NCI-H1105 treated with DMSO at 0.1 percent for 48 hours (cell line): ENCODE measurements at places on chromosomes 2 and 18.
A peak's percentile ranks its signal among the peaks of the same experiment; 100 is the strongest.

- no peak for DNase-seq
These were observed 4.0 kb downstream of the FLACC1 start for GRCh38 chr2:201353116-201353515.

DNA sequence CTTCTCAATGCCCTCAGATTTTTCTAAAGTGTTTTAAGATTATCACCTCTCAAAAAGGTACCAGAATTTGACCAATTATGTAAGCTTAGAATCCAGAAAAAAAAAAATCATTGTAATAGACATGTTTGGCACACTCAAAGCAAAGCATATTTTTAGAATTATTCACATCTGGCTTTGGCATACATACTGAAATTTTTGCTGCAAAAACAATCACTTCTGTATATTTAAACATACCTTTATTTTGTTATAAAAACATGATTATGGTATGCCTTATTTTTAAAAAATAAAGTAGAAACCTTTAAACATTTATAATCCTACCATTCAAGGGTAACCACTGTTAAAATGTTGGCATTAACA lies 143.3 kb downstream of the ESCO1 start:
- no peak for DNase-seq

- no peak for DNase-seq
These were observed 159.4 kb downstream of the PXDN start for GRCh38 chr2:1584691-1585485.

- DNase-seq, result no peak
These were observed 136.4 kb upstream of the COPS8 start for GRCh38 chr2:236949089-236949905.

DNA sequence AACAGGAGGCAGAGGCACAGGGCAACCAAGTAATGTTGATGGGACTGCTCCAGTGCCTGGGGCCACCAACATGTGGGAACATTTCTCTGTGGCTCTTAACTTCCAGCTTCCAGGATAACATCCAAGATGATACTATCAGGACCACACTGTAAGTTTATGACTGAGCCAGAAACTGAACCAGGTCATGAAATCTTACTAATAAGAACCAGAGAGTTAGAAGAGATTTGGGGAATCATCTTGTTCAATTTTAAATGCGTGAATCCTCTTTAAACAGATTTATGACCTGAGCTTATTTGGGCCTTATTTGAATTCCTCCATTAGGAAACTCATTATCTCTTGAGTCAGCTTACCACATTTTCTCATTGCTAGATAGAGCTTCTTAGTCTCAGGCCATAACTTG lies 45.0 kb downstream of the MAP2 start:
- no peak for DNase-seq

DNA sequence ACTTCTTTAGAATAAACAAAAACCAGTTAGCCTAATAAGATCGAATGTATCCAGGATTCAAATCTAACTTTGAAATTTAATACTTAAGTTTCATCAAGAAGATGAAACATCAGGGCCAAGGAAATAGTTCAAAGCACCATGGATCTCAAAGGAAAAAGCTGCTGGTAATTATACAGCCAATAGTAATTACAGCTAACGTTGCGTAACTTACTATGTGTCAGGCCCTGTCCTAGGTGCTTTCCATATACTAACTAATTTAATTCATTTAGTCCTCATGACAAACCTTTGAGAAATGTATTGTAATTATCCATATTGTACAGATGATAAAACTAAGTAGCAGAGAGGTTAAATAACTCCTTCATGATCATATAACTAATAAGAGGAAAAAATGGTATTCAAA lies 598.6 kb downstream of the NYAP2 start:
- DNase-seq, result no peak

DNA sequence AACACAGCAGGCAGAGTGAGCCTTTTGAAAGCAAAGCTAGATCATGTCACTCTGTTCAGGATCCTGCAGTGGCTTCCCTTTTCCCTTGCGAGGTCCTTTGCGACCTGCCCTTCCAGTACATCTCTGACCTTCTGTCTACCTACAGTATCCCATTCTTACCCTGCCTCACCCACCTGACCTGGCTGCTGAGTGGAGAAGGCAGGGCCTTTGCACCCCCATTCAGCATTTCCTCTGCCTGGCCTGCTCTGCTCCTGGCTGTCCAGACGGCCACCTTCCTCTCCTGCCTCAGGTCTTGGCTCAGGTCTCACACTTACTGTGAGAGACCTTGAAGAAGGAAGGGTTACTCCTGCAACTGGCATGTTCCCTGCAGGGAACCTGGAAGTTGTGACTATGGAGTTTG lies 77.4 kb downstream of the MAPRE2 start:
- DNase-seq, result no peak

DNA sequence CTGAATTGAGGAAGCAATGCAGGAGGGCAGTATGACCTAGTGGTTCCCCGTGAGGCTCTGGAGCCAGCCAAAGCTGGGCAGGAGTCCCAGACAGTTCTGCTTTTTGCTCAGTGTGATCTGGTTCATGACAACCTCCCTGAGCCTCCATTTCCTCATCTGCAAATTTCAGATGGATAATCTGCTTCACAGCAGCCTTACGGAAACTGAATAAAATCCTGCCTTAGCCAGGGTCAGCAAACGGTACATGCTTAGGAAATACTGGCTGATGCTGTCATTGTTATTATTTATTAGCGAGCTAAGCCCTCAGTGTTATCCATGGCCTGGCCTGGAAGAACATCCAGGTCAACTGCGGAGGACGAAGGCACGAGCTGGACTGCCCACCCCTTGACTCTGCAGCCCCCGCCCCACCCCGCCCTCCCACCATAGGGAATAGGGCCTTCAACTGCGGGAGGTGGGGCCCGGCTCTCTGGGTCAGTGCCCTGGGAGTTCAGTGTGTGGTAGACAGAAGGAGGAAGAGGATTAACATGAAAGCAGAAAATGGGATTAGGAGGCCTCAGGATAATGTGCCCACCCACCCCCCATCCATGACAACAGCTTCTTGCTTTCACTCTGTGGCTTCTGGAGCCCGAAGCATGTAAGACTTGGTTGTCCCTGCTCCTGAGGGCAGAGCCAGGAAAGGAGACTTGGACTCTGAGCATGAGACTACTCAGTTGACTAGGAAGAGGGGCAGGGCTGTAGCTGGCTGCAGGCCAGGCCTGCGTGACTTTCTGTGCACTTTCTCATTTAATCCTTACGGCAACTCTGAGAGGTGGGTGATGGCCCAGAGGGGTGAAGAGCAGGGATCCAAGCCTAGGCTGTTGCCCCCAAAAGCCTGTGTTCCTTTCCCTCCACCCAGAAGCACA lies 13.1 kb downstream of the PKDCC start:
- DNase-seq, result no peak

- peak; percentile 93 for DNase-seq
These were observed 87.3 kb upstream of the SPHKAP start for GRCh38 chr2:228268756-228269155.

DNA sequence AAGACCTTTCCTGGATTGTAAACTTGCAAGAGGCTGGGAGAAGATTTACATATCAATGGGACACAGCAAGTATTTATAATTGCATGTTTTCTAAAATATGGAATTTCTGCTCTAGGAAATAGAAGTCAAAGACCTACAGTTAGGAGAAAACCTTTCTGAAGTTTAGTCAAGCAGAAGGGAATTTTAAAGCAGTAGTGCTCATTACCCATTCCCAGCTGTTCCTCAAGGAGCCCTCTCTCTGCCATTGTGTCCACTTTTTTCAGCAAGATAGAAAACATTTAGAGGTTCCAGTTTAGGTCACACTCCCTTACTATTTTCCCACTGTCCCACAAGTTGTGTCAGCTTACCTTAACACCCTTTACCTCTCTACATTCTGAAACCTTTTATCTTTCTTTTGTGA lies 584.0 kb upstream of the CHAC2 start:
- DNase-seq, result no peak

GRCh38 chr18:23970161-23971096 lies 44.1 kb upstream of the TTC39C start:
- no peak for DNase-seq

GRCh38 chr2:240996834-240997140 lies 1.6 kb upstream of the SNED1 start:
- DNase-seq, result no peak

GRCh38 chr2:40178971-40179370 lies 272.9 kb downstream of the SLC8A1 start:
- no peak for DNase-seq

DNA sequence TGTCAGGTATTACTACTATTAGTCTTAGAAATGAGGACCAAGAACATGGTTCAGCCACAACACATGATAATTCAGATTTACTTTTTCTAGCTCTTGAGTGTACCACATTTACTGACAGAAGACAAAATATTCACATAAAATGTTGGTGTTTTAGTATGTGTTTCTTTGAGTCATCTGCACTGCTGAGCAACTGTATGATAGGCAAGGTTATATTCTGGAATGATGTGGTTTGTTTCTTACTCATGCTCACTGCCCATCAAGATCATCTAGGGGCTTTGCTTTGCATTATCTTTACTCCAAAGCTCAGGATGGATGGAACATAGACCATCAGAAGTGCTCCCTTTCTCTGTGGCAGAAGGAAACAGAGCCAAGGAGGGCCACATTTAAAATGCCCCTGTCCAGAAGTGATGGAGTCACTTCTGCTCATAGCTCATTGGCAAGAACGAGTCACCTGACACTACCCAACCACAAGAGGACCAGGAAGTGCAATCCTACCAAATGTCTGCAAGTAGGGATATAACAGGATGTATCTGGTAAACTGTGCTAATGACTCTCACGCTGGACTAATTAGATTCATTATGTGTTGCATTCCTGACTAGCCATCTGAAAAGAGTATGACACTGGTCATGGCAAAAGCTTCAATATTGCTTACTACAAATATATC lies 81.5 kb downstream of the DIS3L2 start:
- DNase-seq, result no peak

GRCh38 chr2:122851972-122852531 lies 1096.6 kb downstream of the TSN start:
- no peak for DNase-seq

DNA sequence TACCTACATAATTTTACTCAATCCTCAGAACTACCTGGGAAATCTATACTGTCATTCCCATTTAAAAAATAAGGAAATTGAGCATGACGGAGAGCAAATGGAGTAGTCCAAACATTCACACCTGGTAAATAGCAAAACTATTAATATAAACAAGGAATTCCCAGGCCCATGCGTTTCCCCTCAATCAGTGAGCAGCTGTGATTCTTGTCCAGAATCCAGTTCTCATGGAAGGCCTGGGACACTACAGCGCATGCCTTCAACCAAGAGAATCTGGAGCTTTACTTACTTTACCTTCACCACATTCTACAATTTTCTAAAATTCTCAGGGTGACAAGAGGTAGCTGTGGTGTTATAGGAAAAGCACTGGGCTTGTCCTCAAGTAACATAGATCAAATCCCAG lies 259.0 kb downstream of the LRATD1 start:
- DNase-seq, result no peak
